ENCODE measurements at places on chromosomes 4 and X.

GRCh38 chrX:12956704-12957534 lies 18.0 kb upstream of the TMSB4X start:
- no peaks in the 10 kb centered on the region for H3K27me3 ChIP-seq
- peak overlapping the region; percentile 90 for H3K4me3 ChIP-seq
- H3K36me3 ChIP-seq, result peaks cover 4% of the 10 kb centered on the region
- peaks cover 54% of the 10 kb centered on the region for H3K4me1 ChIP-seq
- peak overlapping the region; percentile 98 for H3K27ac ChIP-seq
- DNase-seq, result peak; percentile 88

DNA sequence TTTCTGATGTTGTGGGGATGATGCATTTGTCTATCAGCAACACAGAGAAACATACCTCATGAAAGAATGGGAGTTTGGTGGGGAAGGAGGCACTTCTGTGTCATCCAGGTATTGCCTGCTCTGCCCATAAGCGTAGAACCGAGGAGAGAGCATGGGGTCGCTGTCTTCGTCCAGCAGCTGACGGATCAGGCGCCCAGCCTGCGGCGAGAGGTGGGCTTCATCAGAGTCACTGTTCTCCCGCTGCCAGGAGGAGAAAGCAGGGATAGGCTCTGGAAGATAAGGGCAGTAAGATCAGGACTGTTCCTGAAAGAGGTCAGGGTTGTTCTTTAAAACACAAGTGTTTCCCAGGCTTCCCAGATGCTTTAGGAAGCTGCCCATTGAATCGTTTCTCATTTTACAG lies 52.7 kb upstream of the NAP1L5 start:
- DNase-seq, result no peak
- no peaks in the 10 kb centered on the region for H3K27me3 ChIP-seq
- H3K36me3 ChIP-seq, result peaks cover 52% of the 10 kb centered on the region

DNA sequence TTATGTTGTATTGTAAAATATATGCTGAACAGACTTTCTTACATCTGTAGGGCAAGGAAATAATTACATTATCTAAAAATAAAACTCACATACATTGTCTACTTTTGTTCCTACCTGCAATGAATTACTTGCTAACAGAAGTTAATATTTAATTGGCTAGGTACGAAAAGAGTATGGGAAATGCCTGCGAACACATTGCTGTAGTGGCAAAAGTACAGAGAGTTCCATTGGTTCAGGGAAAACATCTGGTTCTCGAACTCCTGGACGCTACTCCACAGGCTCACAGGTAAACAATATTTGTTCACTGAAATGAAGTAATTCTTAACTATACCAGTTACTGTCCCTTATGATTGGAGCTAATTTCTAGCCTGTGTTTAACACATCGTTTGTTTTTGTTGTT lies 837.4 kb downstream of the ADGRL3 start:
- H3K27ac ChIP-seq, result no peak overlapping the region
- no peaks in the 10 kb centered on the region for H3K4me1 ChIP-seq
- no peak overlapping the region for H3K4me3 ChIP-seq
- no peaks in the 10 kb centered on the region for H3K27me3 ChIP-seq
- H3K36me3 ChIP-seq, result no peaks in the 10 kb centered on the region

DNA sequence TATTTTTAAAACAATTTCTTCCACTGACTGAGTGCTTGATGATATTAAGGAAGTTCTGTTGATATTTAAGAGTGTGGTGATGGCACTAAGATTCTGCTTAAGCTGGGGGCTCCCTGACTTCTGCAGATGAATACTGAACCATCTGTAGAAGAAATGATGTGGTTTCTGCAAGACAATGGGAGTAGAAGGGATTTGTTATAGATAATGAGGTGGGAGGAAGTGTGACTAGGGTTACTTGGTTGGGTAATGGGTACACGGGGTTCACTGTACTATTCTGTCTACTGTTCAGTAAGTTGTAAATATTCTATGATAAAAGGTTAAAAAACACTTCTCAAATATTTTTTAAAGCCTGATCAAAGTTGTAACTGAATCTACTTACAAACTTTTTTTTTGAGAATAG lies 60.9 kb upstream of the TXK start:
- no peak for DNase-seq
- H3K27ac ChIP-seq, result no peak overlapping the region
- no peaks in the 10 kb centered on the region for H3K4me1 ChIP-seq

DNA sequence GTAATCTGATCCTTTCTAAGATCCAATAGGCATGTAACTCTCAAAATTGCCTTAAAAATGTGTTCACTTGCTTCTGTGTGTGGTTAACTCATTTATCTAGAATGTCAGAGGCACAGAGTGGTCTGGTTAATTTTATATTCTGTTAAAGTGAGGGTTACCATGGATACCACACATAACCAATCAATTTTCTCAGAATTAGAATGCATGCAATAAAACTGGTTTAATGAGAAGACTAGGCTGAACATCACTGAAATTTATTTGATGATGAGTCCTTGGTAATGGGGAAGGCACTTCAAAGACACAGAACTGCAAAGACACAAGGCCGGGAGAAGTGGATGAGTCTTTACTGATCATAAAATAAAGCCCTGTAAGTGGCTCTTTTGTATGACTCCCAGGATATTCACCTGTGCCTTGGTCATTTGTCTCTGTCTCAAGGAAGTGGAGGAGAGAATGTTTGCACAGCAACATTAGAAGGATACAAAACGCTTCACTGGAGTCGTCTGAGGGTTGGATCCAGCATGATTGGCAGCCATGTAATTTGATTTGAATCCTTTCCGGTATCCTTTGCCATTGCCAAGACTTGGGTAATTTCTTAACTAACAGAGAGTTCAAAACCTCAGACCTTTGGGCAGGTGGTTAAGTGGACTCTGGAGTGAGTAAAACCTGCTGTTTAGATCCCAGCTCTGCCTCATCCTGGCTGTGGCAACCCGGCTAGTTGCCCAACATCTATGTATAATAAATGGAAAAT lies 94.0 kb upstream of the RBPJ start:
- no peaks in the 10 kb centered on the region for H3K36me3 ChIP-seq
- no peak for DNase-seq
- H3K27ac ChIP-seq, result no peak overlapping the region
- no peaks in the 10 kb centered on the region for H3K27me3 ChIP-seq

- H3K36me3 ChIP-seq, result no peaks in the 10 kb centered on the region
- H3K27ac ChIP-seq, result no peak within 1 kb of the TSS
- H3K4me3 ChIP-seq, result no peak within 1 kb of the TSS
- no peaks in the 10 kb centered on the region for H3K27me3 ChIP-seq
- H3K4me1 ChIP-seq, result no peaks in the 10 kb centered on the region
These were observed at the start of gene SULT1E1 for GRCh38 chr4:69860052-69860451. Gene SULT1E1 (minus strand): TSS chr4:69860145. CDS start chr4:69857644, 2,501 bp downstream.

DNA sequence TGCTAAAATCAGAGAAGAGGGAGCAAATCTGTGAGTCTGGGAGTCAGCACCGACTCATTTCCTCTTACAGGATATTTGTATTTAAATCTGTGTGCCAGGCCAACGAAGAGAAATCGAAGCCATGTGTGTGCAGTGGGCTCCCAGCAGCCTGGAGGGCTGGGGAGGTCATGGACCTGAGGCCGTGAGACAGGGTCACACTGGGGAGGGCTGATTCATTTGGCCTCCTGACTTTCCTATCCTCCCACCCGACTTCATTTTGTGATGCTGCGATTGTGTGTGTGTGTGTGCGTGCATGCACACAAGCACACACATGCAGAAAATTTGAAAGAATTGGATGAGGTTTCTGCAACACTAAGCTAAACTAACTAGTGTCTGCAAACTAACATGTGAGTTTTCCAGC lies 48.7 kb upstream of the STX18 start:
- no peaks in the 10 kb centered on the region for H3K4me1 ChIP-seq
- H3K36me3 ChIP-seq, result peaks cover 3% of the 10 kb centered on the region
- no peak overlapping the region for H3K4me3 ChIP-seq
- H3K27ac ChIP-seq, result no peak overlapping the region
- H3K27me3 ChIP-seq, result no peaks in the 10 kb centered on the region

- no peak for DNase-seq
- peaks cover 5% of the 10 kb centered on the region for H3K27me3 ChIP-seq
- H3K4me1 ChIP-seq, result no peaks in the 10 kb centered on the region
- H3K27ac ChIP-seq, result no peak overlapping the region
- no peak overlapping the region for H3K4me3 ChIP-seq
These were observed 205.3 kb downstream of the SLC39A8 start for GRCh38 chr4:102139932-102140331.

GRCh38 chr4:18675586-18676525 lies 654.3 kb upstream of the LCORL start:
- no peak overlapping the region for H3K27ac ChIP-seq
- H3K4me3 ChIP-seq, result no peak overlapping the region
- no peaks in the 10 kb centered on the region for H3K27me3 ChIP-seq
- no peaks in the 10 kb centered on the region for H3K36me3 ChIP-seq

GRCh38 chr4:67522851-67523671 lies 22.2 kb downstream of the CENPC start:
- H3K36me3 ChIP-seq, result peaks cover 66% of the 10 kb centered on the region
- H3K4me3 ChIP-seq, result peak overlapping the region; percentile 66
- H3K27ac ChIP-seq, result peak overlapping the region; percentile 97
- no peaks in the 10 kb centered on the region for H3K27me3 ChIP-seq
- peaks cover 55% of the 10 kb centered on the region for H3K4me1 ChIP-seq

GRCh38 chr4:173731257-173731656 lies 201.2 kb upstream of the HAND2 start:
- H3K4me1 ChIP-seq, result no peaks in the 10 kb centered on the region
- no peak overlapping the region for H3K27ac ChIP-seq
- no peak overlapping the region for H3K4me3 ChIP-seq
- H3K36me3 ChIP-seq, result no peaks in the 10 kb centered on the region
- no peak for DNase-seq

DNA sequence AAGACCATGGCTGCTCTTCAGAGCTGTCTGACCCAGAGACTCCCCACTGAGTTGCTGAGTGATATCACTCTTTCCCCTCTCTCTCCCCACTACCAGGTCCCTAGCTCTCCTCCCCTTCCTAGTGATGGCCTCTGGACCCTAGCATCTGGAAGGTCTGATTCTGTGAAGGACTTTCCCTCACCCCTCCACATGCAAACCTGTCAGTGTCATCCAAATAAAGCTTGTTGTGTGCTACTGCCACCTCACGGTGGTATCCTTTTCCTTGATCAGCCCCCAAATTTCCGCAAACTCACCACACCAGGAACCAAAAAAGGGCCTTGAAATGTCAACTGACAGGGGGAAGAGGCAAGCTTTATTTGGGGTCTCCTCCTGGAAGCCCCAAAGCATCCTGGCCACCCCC lies 500.2 kb downstream of the IDS start:
- H3K4me3 ChIP-seq, result no peak overlapping the region
- DNase-seq, result no peak

- H3K4me1 ChIP-seq, result no peaks in the 10 kb centered on the region
- H3K4me3 ChIP-seq, result no peak overlapping the region
- DNase-seq, result no peak
- no peak overlapping the region for H3K27ac ChIP-seq
- no peaks in the 10 kb centered on the region for H3K27me3 ChIP-seq
- H3K36me3 ChIP-seq, result no peaks in the 10 kb centered on the region
These were observed 283.7 kb downstream of the AFF2 start for GRCh38 chrX:148784137-148784536.

- H3K36me3 ChIP-seq, result no peaks in the 10 kb centered on the region
- no peak overlapping the region for H3K27ac ChIP-seq
- H3K4me1 ChIP-seq, result no peaks in the 10 kb centered on the region
- DNase-seq, result no peak
These were observed 71.0 kb downstream of the SNCA start for GRCh38 chr4:89765966-89766365.

- H3K27me3 ChIP-seq, result no peaks in the 10 kb centered on the region
- no peak for DNase-seq
- H3K36me3 ChIP-seq, result peaks cover 26% of the 10 kb centered on the region
- peak overlapping the region; percentile 66 for H3K27ac ChIP-seq
- H3K4me3 ChIP-seq, result no peak overlapping the region
- H3K4me1 ChIP-seq, result peaks cover 29% of the 10 kb centered on the region
These were observed 9.9 kb downstream of the YIPF6 start for GRCh38 chrX:68508799-68509198.

- H3K4me1 ChIP-seq, result peaks cover 14% of the 10 kb centered on the region
- H3K36me3 ChIP-seq, result no peaks in the 10 kb centered on the region
- peak; percentile 68 for DNase-seq
- H3K27me3 ChIP-seq, result no peaks in the 10 kb centered on the region
- H3K4me3 ChIP-seq, result peak overlapping the region; percentile 36
These were observed 8.3 kb upstream of the MAP7D3 start for GRCh38 chrX:136259543-136259942.

DNA sequence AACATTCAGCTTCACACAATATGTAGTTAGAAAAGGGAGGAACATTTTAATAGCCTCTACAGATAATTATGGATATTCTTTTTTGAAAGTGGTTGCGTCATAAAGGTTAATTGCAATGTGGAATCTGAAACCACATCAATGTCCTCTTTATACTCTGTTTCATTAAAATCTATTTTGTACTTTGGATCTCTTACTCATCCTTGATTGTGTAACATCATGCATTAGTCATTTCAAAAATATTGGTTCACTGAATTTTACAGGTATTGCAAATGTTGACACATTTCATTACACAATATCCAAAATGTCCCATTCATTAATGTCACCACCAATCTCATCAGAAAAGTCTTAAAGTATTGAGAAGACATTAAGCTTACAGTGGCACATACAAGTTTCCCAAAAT lies 62.7 kb upstream of the USP9X start:
- H3K27ac ChIP-seq, result no peak overlapping the region
- no peak for DNase-seq
- no peaks in the 10 kb centered on the region for H3K36me3 ChIP-seq
- H3K27me3 ChIP-seq, result no peaks in the 10 kb centered on the region

DNA sequence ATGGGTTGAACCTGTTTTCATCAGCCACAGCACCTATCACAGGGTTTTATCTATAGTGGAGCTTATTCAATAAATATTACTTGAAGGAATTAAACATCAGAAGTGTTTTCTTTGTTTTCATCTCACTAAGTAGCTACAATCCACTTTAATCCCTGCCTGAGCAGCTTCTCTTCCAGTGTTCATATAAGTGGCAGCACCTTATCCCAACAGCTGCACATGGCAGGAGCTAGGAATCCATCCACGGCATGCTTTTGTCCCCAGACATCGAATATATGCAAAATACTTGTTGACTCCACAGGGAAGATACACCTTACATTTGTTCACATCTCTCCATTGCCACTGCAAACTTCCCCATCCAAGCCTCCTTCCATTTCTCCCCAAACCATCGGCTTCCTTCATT lies 549.8 kb upstream of the FAM241A start:
- no peak overlapping the region for H3K27ac ChIP-seq
- no peaks in the 10 kb centered on the region for H3K36me3 ChIP-seq
- H3K4me1 ChIP-seq, result no peaks in the 10 kb centered on the region
- H3K27me3 ChIP-seq, result no peaks in the 10 kb centered on the region
- no peak overlapping the region for H3K4me3 ChIP-seq
- no peak for DNase-seq

- H3K27ac ChIP-seq, result no peak overlapping the region
- no peak for DNase-seq
- no peak overlapping the region for H3K4me3 ChIP-seq
- H3K4me1 ChIP-seq, result peaks cover 4% of the 10 kb centered on the region
These were observed 21.0 kb upstream of the ADD1 start for GRCh38 chr4:2822461-2823300.

- H3K4me1 ChIP-seq, result peaks cover 2% of the 10 kb centered on the region
- H3K4me3 ChIP-seq, result no peak overlapping the region
- DNase-seq, result no peak
- H3K36me3 ChIP-seq, result no peaks in the 10 kb centered on the region
These were observed 5.7 kb upstream of the CASP6 start for GRCh38 chr4:109708990-109709389.

GRCh38 chrX:72545990-72546389 lies 26.7 kb downstream of the HDAC8 start:
- H3K27me3 ChIP-seq, result no peaks in the 10 kb centered on the region
- peaks cover 14% of the 10 kb centered on the region for H3K36me3 ChIP-seq
- H3K4me1 ChIP-seq, result peaks cover 3% of the 10 kb centered on the region
- DNase-seq, result no peak

- no peaks in the 10 kb centered on the region for H3K27me3 ChIP-seq
- no peak overlapping the region for H3K27ac ChIP-seq
- DNase-seq, result no peak
- H3K4me1 ChIP-seq, result peaks cover 2% of the 10 kb centered on the region
- no peaks in the 10 kb centered on the region for H3K36me3 ChIP-seq
These were observed 81.3 kb upstream of the TSPAN5 start for GRCh38 chr4:98739751-98740150.

Data from activated CD4-positive, alpha-beta T cell treated with anti-CD3 and anti-CD28 coated beads, Interleukin-2, amount 10 ng/mL, durations not matched to agents 24 days and 14 days (primary cell).